ENCODE measurements at places on chromosomes 3 and 15.

DNA sequence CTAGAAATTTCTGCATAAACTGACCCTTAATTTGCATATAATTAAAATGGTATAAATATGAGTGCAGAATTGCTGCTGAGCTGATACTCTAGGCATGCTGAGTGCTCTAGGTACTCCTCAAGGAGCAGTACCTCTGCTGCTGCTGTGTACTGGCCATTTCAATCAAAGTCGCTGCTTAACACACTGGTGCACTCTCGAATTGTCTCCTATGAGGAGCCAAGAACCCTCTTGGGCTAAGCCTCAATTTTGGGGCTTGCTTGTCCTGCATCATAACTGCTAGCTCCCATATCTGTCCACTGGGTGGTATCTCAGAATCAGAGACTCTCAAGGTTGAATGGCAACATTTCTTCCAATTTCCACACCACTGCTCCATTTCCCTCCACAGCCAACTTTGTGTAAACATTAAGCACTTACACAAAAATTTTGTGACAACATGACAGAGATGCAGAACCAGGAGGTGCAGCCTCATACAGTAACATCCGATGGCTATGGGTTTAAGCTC, 82.5 kb downstream of the XXYLT1 start:
- no peak for DNase-seq

- no peak for DNase-seq
Observed at GRCh38 chr3:182129740-182130139, 418.0 kb downstream of the SOX2 start.

DNA sequence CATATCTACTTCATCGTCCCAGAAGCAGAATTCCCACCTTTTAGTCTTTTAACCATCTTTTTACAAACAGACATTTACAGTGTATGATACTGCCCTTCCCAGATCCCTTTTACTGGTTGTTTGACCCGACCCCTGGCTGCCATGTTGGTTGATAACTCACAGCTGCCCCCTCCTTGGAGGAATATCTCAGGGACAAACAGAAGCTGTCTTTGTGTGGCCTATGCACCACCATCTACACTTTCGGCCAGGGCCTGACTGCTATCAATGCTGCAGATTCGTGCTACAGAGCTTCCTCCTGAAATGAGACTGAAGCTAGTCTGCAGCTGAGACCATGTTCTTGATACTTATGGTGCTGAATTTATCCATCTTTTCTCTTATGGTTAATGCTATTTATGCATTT, 6.6 kb upstream of the POLQ start:
- DNase-seq: no peak

DNA sequence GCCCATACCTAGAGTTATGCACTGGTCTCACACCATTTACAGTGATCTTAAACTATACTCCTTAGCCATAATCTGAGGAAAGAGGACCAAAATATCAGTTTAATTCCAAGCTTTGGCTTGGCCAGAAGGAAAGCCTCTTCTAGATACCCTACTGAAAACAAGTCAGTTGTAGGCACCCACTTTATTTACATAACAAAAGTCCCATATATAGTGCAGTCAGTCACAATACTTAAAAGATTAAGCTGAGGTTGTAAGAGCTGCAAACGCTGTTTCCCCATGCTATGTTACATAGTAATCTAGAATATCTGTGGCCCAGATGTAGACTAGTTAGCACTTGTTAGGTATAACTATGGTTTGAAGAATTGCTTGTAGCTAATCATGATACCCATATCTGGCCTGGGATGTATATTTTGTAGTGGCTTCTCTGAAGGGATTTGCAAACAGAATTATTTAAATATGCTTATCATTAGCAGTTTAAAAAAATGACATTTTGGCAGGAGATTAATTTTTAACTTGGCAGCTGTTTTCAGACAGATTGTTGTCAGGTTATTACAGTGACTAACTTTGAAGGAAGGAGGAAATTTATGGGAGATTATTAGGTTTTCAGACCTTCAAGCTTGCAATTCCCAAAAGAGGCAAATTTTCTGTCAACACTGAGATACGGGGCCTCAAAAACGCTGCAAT, 160.4 kb upstream of the SLC2A2 start:
- DNase-seq: no peak

Measured in cardiac muscle cell (in vitro differentiated cells and primary cell).